ENCODE measurements at places on chromosomes 1 and 21. TPM values are rescaled to one million over a fixed set of nuclear protein-coding genes. Genes with fewer than 3 reads are reported as not detected.

Gene ARHGEF16
- 34.9 TPM for total RNA-seq

Gene HNRNPCL1
- total RNA-seq = not detected

Gene FCN3
- total RNA-seq = not detected

Gene CFAP107
- not detected for total RNA-seq

- H3K27me3 ChIP-seq = 0 out of 2 replicates have a peak, but pooled peaks cover 3% of the 10 kb centered on the region
- no peaks in the 10 kb centered on the region for H3K36me3 ChIP-seq
- no peak for DNase-seq
- H3K4me3 ChIP-seq = no peak overlapping the region
- no peak overlapping the region for H3K27ac ChIP-seq
These were observed 26.4 kb downstream of the MX2 start for GRCh38 chr21:41388259-41388658.

DNA sequence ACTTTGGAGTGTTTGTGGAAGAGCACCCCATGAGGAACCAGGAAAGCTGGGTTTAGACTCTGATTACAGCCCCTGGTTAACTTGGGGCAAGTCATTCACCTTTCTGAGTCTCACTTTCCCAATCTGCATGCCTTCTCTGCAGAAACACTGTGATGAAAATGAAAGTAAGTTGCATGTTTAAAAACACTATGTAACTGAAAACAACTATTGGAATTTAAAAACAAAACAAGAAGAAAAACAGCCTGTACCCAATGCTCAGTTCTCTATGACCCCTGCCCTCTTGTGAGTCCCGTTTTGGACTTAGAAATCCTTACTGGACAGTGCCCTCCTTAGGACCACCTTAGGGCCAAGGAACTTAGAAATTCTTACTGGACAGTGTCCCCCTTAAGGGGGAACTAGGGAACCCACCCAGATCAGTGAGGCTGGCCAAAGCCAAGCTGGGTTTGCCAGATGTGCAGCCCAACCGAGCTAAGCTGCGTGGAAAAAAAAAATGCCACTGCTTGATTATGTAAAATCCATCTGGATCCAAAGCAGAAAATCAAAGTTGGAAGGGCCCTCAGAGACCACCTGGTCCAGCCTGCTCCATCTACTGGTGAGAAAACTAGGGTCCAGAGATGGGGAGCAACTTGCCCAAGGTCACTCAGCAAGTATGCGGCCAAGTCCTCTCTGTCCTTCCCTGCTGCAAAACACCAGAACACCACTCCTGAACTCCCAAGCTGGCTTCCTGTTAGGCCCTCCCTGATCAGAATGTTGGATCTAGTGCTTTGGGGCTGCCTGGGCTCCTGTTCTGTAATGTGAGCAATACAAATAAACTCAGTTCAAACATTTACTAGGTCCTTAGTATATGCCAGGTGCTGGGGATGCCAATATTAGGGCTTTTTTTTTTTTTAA, 77.7 kb downstream of the MRPL37 start:
- H3K27me3 ChIP-seq = no peaks in the 10 kb centered on the region
- DNase-seq = peak; percentile 26
- H3K4me1 ChIP-seq = peaks cover 54% of the 10 kb centered on the region
- peaks cover 23% of the 10 kb centered on the region for H3K36me3 ChIP-seq

DNA sequence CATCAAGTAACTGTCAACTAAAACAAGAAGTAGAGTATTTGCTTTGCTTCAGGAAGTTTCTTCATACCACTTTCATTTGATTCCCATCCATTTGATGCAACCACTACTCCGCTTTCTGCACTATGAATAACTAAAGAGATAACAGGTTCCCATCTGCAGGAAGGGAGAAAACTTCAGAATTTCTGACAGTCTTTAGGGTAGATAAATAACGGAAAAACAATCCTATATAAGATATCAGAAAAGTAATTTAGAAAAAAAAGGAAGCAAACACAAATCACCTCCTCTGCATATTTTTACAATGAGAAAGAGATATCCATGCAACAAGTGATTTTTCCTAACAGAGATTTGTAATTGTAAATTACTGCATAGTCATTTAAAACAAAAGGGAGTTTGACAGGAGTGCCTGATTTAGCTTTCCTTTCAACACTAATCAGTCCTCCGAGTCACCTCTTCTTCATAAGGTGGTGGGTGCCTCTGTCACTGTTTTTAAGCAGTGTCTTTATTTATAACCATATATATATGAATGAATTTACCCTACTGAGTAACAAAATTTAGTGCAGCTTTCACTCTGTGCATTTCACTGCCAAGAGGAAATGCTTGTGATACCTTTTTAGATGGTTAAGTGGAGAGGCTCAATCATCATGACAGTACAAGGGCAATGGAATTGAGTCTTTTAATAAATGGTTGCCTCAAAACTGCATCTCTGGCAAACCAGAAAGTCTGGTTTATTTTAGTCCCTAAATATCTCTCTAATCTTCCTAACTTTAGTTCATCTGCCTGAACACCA, 1920.4 kb downstream of the MRPL39 start:
- no peak overlapping the region for H3K27ac ChIP-seq
- no peak overlapping the region for H3K4me3 ChIP-seq
- H3K4me1 ChIP-seq = no peaks in the 10 kb centered on the region
- DNase-seq = no peak
- no peaks in the 10 kb centered on the region for H3K36me3 ChIP-seq

DNA sequence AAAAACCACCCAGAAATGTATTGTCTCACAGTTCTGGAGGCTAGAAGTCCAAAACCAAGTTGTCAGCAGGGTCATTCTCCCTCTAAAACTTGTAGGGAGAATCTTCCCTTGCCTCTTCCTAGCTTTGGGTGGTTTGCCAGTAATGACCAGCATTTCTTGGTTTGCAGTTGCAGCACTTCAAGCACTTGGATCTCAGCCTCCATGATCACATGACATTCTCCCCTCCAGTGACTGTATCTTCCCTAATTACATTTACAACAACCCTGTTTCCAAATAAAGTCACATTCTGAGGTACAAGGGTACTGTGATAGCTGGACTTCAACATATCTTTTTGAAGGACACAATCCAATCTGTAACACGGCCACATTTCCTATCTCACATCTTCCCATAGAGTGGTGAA, 37.2 kb downstream of the EVI5 start:
- peaks cover 6% of the 10 kb centered on the region for H3K4me1 ChIP-seq
- no peak overlapping the region for H3K27ac ChIP-seq
- peaks cover 4% of the 10 kb centered on the region for H3K36me3 ChIP-seq
- no peak for DNase-seq
- no peaks in the 10 kb centered on the region for H3K27me3 ChIP-seq
- no peak overlapping the region for H3K4me3 ChIP-seq

DNA sequence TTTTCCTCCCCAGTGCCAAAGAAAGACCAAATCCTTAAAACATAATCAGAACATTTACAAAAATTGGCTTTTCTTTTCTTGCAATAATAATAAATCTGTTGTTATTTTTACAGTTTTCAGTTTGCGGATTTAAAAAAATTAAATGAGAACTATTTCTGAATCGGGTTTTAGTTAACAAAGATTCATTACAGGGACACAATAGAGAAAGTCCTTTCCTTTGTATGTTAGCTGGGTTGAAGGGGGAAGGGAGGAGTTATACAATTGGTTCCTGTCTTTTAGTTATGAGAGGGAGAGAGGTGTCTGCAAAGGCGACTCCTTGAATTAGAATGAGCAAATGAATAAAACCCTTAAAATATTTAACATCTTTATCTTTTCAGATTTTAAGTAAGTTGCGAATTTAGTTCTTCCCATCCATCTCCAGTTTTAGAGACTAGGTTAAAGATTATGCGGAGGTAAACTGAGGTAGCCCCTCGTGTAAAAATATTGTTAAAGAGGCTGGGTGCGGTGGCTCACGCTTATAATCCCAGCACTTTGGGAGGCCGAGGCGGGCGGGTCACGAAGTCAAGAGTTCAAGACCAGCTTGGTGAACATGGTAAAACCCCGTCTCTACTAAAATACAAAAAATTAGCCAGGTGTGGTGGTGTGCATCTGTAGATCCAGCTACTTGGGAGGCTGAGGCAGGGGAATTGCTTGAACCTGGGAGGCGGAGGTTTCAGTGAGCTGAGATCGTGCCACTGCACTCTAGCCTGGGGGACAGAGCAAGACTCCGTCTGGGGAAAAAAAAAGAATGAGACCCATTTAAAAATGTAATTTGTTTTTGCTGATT, 3.9 kb downstream of the SPEN start:
- H3K4me3 ChIP-seq = no peak overlapping the region
- DNase-seq = no peak
- no peak overlapping the region for H3K27ac ChIP-seq
- H3K36me3 ChIP-seq = peaks cover 10% of the 10 kb centered on the region
